Heart right ventricle (tissue), 16 donors: ENCODE measurements at places on chromosomes 2 and 18.

GRCh38 chr2:181953881-181954537, 31.6 kb upstream of the PPP1R1C start:
- DNase-seq, result peak; percentile 15

- no peak for DNase-seq
Observed at GRCh38 chr2:104434966-104435365, 418.9 kb upstream of the POU3F3 start.

GRCh38 chr18:54946149-54946581, 13.1 kb downstream of the CCDC68 start:
- peak; percentile 44 for DNase-seq

DNA sequence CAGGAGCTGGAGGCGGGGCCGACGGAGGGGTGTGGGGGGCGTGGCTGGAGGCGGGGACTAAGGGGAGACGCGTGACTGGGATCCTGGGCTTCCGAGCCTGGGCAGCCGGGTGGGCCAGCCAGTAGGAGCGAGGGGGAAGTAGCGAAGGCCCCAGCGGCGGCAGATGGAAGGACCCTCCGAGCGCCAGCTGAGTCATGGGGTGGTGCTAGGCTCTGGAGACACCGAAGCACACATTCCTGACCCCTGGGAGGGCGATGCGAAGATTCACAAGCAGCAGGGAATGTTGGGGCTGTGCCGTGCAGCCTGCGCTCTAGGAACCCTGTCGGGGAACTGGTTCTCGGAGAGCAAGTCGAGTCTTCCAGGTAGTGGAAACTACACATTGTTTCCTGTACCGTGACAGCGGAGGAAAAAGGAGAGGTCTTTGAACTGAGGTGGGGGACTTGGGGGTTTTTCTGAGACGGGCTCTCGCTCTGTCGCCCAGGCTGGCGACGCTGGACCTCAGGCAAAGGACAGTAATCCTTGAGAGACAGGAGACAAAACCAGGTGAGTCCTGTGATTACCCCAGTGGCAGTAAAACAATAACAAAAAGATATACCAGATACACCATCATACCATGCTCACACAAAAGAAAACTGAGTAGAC, 650 bp upstream of the AFG3L2 start:
- DNase-seq, result no peak

DNA sequence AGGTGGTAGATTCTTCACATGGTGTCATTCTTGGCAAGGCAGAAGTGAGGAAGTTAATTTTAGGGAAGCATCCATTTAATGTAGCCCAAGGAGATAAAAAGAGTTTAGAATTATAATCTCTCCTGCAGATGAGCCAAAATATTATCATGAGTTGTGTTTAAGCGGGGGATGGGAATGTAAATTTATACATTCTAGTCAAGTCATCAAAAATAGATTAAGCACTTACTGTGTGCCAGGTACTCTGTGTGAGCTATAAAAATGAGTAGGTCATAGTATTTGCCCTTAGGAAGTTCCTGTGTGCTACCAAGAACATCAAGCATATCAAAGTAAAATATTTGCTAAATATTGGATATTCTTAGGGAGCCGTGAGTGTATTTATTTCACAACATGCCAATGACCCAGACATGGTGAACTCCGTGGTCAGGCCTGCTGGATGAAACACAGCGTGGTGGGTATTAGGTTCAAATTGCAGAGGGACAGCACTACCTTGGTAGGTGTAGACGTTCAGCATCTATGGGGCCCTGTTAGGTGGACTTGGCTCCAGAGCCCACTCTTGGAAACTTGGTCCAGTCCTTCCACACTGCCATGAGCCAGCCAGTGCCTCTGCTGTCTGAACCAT, 37.4 kb downstream of the MEIS1 start:
- no peak for DNase-seq
